Heart left ventricle (tissue), 16 donors: ENCODE measurements at places on chromosomes 16 and 17. TPM values are rescaled to one million over a fixed set of nuclear protein-coding genes. Genes with fewer than 3 reads are reported as not detected.

- H3K4me3 ChIP-seq = no peak overlapping the region
- peak overlapping the region; percentile 99 for H3K27ac ChIP-seq
Observed at GRCh38 chr17:57889892-57890856, 40.3 kb upstream of the MRPS23 start.

GRCh38 chr17:79491006-79491405, 119.8 kb downstream of the RBFOX3 start:
- H3K4me1 ChIP-seq = no peaks in the 10 kb centered on the region
- H3K4me3 ChIP-seq = no peak overlapping the region
- H3K27ac ChIP-seq = no peak overlapping the region
- peaks cover 1% of the 10 kb centered on the region for H3K27me3 ChIP-seq
- no peak for DNase-seq

GRCh38 chr16:79049040-79049439, 551.5 kb downstream of the MAF start:
- H3K36me3 ChIP-seq = no peaks in the 10 kb centered on the region
- H3K4me3 ChIP-seq = no peak overlapping the region
- no peaks in the 10 kb centered on the region for H3K27me3 ChIP-seq
- H3K4me1 ChIP-seq = no peaks in the 10 kb centered on the region

DNA sequence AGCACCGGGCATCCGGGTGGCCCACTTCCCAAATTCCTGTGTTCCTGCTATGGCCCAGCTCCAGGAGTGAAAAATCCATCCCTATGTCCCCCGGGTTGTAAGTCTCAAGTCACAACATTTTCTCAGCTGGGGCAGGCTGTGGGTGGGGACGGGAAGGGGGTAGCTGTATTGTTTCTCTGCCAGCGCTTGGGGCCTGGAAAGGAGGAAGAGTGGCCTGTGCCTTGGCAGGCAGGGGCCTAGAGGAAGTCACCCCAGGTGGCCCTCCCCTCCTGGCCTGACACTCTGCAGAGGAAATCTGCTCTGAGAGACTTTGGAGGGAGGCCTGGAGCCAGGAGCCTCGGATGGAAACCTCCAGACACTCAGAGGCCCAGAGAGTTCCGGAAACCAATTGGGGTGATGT, 10.6 kb upstream of the SCN4A start:
- H3K4me1 ChIP-seq = peaks cover 54% of the 10 kb centered on the region
- H3K36me3 ChIP-seq = no peaks in the 10 kb centered on the region
- H3K27ac ChIP-seq = peak overlapping the region; percentile 83
- no peak overlapping the region for H3K4me3 ChIP-seq

- no peak overlapping the region for H3K27ac ChIP-seq
- no peaks in the 10 kb centered on the region for H3K36me3 ChIP-seq
- H3K27me3 ChIP-seq = no peaks in the 10 kb centered on the region
- H3K4me1 ChIP-seq = peaks cover 4% of the 10 kb centered on the region
- no peak overlapping the region for H3K4me3 ChIP-seq
Observed at GRCh38 chr17:28916302-28916934, 13.5 kb upstream of the DHRS13 start.

DNA sequence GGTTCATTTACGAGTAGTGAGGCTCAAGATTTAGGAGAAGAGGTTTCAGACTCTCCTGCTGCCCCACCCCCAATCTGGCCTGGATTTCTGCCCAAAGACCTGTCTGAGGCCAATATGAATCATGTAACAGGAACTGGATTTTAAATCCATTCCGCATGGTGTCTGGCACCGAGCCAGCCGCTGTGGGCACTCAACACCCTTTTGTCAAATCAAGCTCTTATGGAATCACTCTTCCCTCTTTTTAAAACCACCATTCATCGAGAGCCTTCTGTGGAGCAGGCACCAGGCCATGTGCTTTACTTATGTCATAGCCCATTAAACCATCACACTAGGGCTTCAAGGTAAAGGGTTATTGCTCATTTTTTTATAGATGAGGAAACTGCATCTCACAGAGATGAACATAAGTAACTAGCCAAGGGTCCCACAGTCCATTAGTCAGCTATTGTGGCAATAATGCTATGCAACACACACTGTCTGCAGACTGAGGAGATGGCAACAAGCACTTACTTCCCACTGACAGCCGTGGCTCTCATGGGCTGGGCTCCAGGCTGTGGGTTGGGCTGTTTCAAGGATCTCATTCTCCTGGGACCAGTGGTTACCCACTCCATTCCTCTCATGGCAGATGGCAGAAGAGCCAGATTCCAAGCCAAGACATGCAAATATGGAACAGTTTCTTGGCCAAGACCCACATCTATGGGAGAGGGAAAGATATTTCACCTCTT, 93.6 kb downstream of the WSCD1 start:
- H3K4me3 ChIP-seq = no peak overlapping the region
- H3K27me3 ChIP-seq = no peaks in the 10 kb centered on the region
- H3K4me1 ChIP-seq = no peaks in the 10 kb centered on the region
- no peak overlapping the region for H3K27ac ChIP-seq

GRCh38 chr16:57534337-57534880, 2.0 kb downstream of the CCDC102A start:
- H3K27ac ChIP-seq = no peak overlapping the region
- H3K27me3 ChIP-seq = no peaks in the 10 kb centered on the region
- no peak for DNase-seq
- H3K36me3 ChIP-seq = no peaks in the 10 kb centered on the region
- no peak overlapping the region for H3K4me3 ChIP-seq

Gene CSH1
- not detected for polyA plus RNA-seq

Gene GNAO1
- 9.1 TPM for polyA plus RNA-seq

Gene ABCC6
- 2.0 TPM for polyA plus RNA-seq

Gene ANTKMT
- polyA plus RNA-seq = 42.4 TPM

Gene GPR179
- 0.03 TPM for polyA plus RNA-seq
